ENCODE measurements at places on chromosomes 7 and 10.

GRCh38 chr10:118310822-118311221 is 31.3 kb downstream of the FAM204A start:
- DNase-seq: no peak

- no peak for DNase-seq
These were observed 139.0 kb downstream of the VIPR2 start for GRCh38 chr7:159005618-159006017.

- DNase-seq: no peak
These were observed 161.6 kb upstream of the PPP2R2D start for GRCh38 chr10:131739206-131739605.

- no peak for DNase-seq
These were observed 72.3 kb upstream of the CACUL1 start for GRCh38 chr10:118827053-118827452.

GRCh38 chr7:157018997-157019608 is 8.6 kb upstream of the MNX1 start:
- DNase-seq: no peak

DNA sequence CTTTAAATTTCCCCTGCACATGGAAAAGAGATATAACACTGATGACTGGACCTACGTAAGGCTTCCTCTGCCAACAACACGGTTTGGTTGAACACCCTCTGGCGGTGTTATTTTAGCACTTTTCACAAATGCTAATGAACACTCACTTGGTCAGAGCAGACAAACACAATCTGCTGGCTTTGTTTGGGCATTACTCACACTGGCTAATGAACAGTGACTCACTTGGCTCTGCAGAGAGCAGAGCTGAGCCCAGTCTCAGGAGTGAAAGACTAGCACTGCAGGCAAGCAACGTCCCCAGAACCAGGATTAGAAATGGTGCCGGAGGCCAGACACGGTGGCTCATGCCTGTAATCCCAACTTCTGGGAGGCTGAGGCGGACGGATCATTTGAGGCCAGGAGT is 430.8 kb downstream of the PLXNA4 start:
- DNase-seq: peak; percentile 30

DNA sequence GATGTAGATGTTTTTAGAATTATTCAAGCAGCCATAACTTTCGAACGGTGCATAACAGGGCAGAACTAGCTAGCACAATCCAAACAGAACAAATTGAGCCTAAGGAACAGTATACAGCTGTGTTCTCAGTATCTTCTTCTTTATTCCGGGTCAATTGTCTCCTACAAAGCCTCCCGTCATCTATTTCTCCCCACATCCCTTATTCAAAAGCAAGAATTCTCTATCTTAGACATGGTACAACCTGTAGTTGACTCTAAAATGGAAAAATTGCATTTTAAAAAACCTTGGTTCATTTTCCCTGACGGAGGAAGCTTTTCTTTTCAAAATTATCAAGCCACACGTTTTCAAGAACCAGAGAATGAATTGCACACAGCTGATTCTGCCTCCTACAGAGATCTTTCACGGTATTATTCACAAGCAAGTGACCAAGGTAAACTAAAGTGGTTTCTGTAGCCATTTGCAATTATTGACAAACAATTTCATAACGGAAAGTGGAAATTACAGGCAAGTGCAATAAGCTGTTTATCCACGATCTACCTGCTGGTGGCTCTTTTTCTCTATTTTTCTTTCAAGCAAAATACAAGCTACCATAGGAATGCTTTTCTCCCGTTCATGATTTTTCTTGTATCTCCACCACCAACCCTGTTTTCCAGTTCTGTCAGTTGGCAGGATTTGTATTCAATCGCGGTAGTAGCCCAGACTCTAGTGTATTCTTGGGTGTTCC is 2.3 kb downstream of the GRM8 start:
- DNase-seq: no peak

DNA sequence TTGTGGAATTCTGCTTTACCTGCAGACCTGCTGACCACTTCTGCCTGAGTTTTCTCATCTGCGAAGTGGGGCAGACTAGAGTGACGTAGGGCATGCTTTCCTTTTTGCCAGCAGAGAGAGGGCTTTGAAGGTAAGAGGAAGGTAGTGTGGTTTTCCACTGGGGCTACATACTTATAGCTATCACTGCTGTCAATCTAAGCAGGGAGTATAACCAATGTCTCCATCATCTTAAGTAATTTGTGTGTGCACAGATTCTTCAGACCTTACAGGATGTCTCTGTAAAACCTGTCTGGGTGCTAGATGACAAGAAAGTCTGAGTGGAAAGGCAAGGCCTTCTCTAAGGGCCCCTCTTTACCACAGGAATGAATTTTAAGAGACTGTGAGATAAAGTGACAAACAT is 106.8 kb downstream of the RBM20 start:
- DNase-seq: no peak

GRCh38 chr10:77004917-77005564 is 632.6 kb downstream of the KCNMA1 start:
- DNase-seq: peak; percentile 14

GRCh38 chr10:3775696-3776551 is 9.1 kb downstream of the KLF6 start:
- DNase-seq: no peak

DNA sequence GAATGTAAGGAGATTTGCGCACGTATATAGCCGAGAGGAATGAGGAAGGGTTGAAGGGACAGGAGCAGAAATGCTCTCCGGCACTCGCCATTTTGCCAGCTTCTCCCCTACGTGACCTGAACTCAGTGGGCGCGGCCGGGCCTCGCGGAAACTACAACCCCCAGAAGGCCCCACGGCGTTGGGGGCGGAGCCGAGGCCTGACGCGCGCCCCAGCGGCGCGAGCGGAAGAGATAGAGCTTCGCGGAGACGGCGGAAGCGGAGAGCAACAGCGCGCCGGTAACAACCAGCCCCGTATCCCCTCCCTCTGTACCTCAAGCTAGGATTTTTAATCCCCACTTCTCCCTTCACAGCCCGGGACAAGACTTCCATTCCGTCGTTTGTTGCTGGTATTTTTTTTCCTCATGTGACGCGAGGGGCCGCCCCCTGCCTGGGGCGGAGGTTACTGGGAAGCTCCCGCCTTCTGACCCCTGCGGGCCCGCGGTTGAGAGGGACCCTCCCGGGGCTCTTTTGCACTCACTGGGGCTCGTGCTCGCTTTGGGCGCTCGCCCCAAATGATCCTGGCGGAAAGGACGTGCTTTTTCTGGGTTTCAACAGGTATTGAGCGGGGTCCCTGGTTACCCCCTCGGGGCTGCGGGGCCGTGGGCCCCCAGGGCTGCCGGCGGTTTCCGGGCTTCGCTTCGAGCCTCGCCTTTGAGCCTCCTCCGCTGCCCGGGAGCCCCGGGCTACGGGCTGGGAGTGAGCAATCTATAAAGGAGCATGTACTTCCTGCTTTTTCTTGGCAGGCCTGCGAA is at the start of gene R3HCC1L:
TSS of gene R3HCC1L (plus strand) at position 227 of the 791 bp plus-strand sequence. CDS start 73,458 bp downstream, outside the sequence.
- peak; percentile 39 for DNase-seq

DNA sequence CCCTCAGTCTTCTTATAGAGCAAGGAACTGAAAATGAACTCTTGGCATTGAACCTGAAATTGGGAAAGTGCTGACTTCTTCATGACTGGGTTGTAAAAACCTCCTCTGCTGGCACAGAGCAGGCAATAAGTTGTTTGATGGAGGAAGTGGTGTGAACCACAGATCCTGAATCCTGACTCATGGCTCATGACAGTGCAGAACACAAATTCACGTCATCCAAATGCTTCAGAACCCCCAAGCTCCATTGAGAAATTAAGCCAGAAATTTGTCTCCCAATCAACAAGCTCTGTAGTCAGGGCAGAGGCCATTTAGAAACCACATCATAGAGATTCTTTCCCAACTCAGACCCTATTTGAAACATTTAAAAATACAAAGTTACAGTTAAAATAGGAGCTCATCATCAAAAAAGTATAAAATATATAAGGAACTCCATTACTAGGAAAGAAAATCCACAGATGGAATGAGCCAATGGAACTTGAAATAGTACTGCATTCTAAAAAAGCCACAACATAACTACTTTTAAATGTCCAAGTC is 10.3 kb upstream of the STK17A start:
- DNase-seq: peak; percentile 100

GRCh38 chr10:44696496-44696895 is 214.6 kb upstream of the TMEM72 start:
- peak; percentile 56 for DNase-seq

- no peak for DNase-seq
These were observed 365.9 kb downstream of the CRPPA start for GRCh38 chr7:16055263-16055976.

GRCh38 chr10:5071411-5072198 is 22.6 kb upstream of the AKR1C3 start:
- peak; percentile 96 for DNase-seq

DNA sequence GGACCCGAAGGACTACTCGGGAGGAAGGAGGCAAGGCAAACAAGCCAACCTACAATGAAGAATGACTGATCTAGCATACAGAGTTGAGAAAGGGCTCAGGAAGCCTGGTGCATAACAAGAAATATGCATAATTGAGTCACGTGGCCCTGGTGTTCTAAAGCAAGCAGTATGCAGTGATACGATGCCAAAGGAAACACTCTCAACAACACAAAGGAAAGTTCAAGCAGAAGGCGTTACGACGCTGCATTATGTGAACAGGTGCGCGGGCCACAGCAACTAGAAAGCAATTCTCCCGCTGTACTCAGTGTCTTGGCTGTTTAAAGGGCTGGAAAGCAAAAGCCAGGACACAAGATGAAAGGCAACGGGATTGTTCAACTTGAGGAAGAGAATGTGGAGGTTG is 100.8 kb downstream of the PRTFDC1 start:
- DNase-seq: no peak

DNA sequence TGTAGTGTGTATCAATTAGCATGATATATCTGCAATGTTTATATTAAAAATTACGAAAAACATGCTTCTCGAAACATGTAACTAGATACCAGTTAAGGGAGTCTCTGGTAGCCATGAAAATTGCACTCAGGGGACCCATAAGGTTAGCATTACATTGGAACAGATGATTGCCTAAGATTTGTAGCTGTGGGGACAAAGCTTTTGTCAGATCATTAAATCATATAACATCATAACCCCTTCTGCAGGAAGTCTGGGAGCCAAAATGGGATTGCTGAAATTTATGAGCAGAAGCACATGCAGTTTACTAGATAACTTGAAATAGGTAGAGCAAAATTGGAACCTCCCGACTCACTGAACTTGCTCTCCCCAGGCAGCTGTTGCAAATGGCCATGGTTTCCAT is 235.0 kb upstream of the IGFBP3 start:
- DNase-seq: peak; percentile 75

DNA sequence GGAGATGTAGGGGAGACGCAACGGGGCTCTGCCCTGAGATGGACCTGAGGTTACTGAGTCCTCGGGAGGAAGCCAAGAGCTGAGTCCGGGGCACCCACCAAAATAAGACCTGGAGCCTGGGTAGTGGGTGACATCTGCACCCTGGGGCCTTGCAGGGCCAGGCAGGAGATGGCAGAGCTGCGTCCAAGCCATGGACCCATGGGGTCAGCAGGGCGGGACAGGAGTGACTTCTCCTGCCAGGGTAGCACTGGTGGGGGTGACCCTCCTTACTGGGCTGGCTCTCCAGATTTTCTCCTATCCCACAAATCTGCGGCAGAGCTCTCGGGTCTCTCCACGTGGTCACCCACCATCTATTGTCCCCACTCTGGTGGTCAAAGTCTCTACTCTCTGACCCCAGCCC is 2.1 kb downstream of the GHRHR start:
- no peak for DNase-seq

GRCh38 chr7:139646566-139646965 is 123.1 kb downstream of the CLEC2L start:
- no peak for DNase-seq

DNA sequence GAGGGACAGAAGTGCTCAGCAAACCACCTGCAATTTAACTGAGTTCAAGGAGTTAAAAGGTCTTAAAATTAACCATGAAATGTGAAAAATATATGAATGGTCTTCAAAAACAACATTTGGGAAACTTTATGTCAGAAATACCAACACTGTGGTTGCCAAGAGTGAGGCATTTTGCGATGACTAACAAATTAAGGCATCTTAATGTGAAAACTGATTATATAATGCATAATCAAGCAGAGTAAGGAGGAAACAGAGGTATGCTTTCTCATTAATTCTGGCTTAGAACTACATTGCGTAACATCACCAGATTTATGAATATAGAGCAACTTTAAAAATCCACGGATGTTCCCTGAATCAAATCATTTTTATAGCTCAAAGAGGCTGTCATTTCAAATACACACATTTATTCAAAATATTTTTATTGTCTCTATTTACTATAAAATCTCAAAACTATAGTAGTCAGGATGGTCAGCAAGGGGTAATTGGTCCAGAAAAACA is 335.5 kb downstream of the LRRTM3 start:
- no peak for DNase-seq

DNA sequence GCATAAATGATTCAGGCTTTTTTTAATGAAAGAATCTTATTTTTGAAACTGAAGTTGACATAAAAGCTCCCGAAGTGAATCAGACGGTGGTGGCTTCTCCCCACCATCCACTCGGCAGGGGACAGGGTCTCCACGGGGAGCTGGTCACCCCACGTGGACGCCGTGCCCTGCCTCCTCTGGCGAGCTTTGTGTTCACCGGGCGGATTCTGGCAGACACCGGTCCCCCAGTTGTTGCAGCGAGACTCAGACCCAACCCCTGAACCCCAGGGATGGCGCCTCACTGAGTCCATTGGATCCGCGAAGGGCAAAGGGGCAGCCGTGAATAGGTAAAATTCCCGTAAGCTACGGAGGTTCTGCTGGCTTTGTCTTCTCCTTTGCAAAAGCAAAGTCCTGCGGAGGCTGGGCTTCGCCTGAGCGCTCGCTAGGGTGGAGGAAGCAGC is 38.4 kb downstream of the PTPRN2 start:
- DNase-seq: no peak

- no peak for DNase-seq
These were observed 50.9 kb downstream of the GALNT11 start for GRCh38 chr7:152076324-152076821.

- no peak for DNase-seq
These were observed 58.3 kb downstream of the ST7 start for GRCh38 chr7:117011419-117012260.

DNA sequence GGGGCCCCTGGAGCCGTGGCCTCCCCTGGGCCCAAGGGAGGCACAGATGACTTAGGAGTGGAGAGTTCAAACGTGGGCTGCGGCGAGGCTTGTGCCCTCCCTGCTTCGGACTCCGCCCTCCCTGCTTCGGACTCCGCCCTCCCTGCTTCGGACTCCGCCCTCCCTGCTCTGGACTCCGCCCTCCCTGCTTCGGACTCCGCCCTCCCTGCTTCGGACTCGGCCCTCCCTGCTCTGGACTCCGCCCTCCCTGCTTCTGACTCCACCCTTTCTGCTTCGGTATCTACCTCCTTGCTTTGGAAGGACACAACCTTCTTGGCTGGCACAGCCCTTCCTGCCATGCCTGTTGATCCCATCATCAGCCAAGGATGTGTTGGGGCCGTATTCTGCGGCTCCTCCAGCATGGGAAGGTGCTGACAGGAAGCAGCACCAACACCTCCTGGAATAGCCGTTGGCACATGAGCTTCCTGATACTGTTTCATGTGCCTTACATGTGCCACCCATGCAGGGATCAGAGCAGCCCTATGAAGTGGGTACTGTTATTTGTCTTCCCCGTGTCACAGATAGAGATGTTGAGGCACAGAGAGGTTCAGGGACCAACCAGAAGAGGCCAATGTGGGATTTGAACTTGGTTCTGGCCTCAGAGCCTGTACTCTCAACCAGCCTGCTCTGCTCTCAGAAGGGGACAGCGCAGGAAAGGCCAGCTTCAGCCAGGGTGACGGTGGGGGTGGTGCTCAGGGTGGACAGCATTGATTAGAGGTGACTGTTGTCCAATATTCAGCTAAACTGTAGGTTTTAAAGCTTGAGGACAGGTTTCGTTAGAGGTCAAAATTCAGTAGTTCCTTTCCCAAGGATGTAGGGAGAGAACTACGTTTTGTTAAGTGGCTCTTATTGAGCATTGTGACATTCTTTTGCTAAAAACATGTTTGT is 114.5 kb downstream of the NKX6-2 start:
- no peak for DNase-seq

- no peak for DNase-seq
These were observed 3.6 kb upstream of the EXOC6 start for GRCh38 chr10:92844746-92845145.

All from skeletal muscle cell (primary cell).